ENCODE measurements at places on chromosomes 5 and 9.

GRCh38 chr5:150107909-150108447 lies 21.6 kb upstream of the CSF1R start:
- no peak for DNase-seq

DNA sequence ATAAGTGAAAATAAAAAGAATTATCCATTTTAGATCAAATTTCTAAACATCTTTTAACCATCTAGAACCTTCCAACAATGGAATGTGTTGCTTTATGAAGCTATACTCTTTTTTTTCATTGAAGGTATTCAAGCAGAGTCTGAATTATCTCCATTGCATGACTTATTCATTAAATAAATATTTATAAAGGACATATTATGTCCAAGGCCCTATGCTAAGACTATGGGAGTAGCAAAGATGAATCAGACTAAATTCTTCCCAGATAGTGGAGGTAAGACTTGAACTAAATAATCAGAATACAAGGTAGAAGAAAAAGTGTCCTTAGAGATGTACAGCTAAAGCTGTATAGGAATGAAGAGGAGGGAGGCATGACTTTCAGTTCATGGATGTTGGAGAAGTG lies 215.5 kb upstream of the RGMB start:
- DNase-seq, result no peak

GRCh38 chr5:151745071-151745705 lies 13.2 kb downstream of the ATOX1 start:
- DNase-seq, result no peak

DNA sequence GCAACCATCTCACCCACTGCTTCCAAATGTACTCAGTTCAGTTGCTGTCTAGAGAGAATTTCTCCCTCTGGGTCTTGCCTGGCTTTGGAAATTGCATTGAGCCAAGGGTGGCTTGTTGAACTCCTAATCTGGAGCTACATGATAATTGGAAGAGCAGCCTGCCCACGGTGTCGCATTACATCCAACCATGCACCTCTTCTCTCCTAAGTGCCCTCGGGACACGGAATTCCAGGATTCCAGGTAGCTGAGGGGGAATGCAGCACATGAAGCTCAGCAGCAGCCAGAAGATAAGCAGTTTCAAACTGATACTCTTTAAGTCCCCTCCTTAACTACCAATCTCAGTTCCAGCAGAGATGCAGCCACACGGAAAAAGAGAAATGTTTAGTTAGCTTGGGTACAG lies 509.4 kb upstream of the KLF4 start:
- DNase-seq, result no peak

DNA sequence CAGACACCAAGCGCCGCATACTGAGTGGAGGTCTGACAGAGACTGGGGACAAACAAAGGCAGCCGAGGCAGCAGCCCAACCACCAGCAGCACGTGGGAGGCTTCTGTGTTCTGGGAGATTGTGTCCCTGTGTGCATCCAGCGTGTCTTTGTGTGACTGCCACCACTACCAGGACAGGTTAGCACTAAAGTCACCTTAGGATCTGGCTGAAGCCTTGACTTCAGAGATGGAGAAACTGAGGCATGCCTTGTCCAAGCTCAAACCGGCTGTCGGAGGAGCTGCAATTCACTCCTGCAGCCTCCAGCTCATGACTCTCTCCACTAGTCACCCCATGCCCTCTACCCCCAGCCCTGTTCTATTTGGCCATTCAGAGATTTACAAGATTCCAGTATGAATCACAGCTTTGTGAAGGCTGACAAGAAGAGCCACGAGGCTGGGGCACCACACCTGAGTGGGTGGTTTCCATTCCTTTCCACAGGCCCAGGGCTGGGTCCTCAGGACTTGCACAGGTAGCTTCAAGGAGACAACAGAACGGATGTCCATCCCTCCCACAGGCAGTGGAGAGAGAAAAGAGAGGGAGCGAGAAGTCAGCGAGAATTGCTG lies 69.3 kb downstream of the SHB start:
- no peak for DNase-seq

DNA sequence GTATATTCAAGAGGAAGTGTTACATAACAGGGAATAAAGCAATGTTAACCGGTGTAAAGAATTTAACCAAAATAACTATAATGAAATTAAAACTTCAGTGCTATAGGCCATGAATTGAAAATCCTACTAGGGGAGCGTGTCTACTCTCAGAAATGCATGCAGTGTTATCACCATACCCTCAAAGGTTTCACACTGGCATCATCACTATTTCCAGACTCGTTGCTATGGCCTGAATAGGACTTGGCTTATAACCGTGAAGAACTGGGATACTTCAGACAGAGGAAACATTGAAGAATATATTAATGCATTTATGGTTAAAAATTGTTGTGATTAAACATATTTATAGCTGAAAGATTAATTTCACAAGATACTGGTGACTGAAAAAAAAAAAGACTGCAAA lies 154.9 kb downstream of the EPB41L4A start:
- DNase-seq, result no peak

- DNase-seq, result no peak
These were observed 95.5 kb downstream of the PAX5 start for GRCh38 chr9:36938617-36939016.

DNA sequence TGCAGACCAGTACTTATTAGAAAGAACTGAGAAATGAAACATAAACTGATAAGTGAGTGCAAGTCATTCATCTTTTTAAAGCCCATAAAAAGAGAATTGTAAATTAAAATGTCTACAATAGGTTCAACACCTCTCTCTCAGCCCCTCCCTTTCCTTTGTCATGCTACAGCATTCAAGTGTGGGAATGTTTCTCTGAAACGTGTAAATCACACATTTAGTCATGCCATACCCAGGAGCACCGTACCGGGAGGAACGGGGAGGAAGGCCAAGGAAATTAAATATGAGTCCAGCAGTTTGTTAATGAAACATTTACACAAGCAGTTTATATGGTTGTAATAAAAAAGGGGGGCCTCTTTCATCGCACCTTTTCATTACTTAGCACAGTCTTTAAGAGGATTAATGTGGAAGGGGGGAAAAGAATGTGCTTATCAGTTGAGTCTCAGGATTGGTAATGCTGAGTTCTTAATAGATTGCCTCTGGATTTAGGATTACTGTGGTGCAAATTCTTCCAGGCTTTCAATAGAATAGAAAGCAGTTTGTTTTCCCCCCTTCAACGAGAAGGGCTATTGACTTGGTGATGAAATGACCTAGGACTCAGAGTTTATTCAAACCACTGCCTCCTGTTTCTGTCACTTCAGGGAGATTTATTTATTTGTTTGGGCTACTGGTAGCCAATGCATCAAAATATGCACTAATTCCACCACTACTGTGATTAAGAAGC lies 176.0 kb upstream of the ZNF608 start:
- no peak for DNase-seq

DNA sequence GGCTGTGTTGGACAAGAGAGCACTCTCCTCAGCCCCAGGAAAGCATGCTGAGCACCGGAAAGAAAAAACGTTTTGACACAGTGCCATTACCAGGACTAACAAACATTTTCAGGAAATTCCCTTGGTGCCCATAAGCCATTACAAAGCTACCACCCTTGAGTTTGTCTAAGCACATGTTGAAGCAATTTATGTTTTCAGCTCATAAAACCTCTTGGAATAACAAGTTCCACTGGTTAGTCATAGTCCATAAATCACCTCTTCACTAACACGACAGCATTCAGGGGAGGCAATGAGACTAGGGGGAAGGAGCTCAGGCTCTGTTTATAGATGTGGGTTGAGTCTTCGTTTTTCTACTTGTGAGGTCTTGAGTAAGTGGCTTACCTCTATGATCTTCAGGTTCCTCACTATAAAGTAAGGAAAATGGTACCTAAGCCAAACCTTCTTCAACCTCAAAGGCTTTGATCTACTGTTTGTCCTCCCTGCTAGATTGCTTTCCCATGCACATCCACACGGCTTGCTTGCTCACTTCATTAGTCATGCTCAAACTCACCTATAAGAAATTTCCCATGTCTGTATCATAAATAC lies 65.4 kb downstream of the DRD1 start:
- DNase-seq, result no peak

DNA sequence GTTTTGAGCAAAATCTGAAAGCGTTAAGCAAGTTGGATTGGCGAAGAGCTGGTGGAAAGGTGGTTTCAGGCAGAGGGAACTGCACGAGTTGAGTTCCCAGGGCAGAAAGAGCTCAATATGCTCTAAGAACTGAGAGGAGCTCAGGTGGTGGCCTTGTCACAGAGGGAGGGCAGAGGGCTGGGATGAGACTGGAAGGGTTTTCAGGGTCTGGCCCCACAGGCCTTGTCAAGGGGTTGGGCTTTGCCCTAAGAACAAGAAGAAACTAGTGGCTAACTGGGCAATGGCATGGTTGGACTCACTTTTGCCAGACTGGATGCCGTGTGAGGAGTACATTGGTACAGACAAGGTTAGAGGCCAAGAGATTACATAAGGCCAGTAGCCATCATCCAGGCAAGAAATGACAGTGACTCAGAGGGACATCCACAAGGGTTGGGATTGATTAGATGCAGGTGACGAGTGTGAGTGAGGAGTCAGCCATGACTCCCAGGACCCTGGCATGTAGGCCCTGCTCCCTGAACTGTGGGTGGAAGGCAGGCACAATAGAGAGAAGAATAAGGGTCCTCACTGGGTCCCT lies 75.1 kb upstream of the SMIM23 start:
- DNase-seq, result no peak

DNA sequence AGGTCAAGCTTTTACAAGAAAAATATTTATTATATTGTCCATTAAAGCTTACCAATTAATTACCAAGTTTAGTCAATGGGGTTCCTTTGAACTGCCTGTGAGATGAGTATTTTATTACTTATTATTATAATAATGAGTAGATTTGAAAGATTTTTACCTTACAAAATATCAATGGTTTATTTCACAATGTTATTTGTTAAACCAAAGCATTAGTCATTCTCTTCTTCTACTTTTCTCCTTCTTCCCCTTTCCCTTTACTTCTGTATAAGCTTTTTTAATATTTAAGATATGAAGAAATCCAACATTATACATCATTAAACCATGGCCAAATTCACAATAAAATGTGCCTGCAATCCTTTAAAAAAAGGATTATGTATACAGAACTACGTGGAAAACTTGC lies 369.5 kb downstream of the ARL15 start:
- DNase-seq, result no peak

- no peak for DNase-seq
These were observed 69.4 kb upstream of the FBXL17 start for GRCh38 chr5:108451269-108451668.

- no peak for DNase-seq
These were observed 256.4 kb downstream of the EBF1 start for GRCh38 chr5:158843305-158843704.

DNA sequence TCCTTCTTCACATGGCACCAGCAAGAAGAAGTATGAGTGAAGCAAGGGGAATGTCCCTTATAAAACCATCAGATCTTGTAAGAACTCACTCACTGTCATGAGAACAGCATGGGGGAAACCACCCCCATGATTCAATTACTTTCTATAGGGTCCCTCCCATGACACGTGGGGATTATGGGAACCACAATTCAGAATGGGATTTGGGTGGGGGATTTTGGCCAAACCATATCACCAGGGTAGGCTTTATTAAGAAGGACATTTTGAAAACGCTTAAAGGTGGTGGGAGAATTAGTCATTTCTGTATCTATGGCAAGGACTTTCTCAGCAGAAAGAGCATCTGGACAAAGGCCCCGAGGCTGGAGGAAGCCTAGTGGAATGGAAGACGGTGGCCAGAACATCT lies 100.2 kb upstream of the ADAMTS16 start:
- DNase-seq, result no peak

- no peak for DNase-seq
These were observed 379.0 kb upstream of the SLC30A5 start for GRCh38 chr5:68714810-68715209.

DNA sequence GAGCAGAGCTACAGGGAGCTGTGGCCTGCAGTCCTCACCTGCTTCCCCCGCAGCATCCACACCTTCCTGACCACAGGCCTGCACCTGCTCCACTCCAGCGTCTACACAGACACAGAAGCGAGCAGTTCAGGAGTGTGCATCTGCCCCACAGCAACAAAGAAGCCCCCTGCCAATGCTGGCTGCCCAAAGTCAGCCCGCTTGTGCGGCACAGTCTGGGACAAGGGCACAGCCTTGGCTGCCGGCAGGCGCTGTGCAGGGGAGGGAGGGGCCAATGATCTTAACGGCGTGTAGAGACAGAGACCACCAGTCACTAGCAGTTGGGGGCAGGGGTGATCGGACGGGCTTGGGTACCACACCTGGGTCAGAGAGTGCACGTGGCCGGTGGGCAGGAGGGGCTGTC lies 6.6 kb downstream of the BRD9 start:
- no peak for DNase-seq

DNA sequence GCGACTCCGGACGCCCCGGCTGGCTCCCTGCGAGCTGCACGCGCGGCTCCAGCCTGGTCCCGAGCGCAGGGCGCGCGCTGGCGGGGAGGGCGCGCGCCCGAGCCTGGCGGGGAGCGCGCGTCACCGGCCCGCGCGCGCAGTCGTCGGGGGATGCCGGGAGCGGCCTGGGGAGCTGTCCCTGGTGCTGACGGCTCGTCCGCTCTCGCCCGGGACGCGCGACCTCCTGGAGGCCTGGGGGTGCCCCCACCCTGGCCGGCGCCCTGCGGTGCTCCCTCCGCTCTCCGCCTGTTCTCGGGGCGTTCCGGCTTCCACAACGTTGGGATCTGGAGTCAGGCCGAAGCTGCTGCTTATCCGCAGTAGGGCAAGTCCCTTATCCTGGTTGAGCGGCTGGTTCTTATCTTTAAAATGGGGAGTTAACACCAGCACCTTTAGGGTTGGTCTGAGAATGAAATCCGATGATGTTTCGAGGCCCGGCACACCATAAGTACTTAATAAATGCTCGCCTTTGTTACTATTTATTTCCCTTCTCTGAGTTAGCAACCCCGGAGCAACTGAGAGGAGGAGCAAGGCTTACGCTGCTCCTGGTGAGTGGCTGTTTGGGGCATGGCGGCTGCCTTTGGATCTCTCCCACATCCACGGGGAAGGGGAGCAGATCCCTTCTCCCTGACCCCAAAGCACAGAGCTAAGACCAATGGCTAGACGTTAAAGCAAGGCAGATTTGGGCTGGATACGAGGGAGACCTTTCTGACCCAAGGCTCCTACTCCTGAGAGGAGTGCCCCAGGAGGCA lies at the start of gene FAM163B:
Gene FAM163B, minus strand, starts transcription at position 79 of the 788 bp plus-strand sequence. CDS start 29,166 bp downstream, outside the sequence.
- no peak for DNase-seq

DNA sequence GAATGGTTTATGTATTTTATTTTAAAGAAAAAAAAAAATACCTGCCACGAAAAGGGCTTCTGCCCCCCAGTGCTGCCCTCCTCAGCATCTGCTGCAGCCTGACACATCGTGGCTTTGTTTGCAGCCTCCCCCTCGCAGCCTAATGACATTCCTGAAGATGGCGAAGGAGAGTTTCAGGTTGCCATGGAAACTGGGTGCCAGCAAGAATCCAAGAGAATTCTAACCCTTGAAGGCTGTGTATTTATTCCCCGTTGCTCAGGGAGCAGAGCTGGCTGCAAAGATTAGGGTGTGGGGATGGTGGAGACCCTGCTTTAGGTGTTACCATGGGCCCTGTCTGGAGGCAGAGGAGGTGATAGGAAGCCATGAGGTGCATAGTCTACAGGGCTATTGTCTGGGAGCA lies 126.6 kb downstream of the NSG2 start:
- DNase-seq, result peak; percentile 30

- DNase-seq, result no peak
These were observed 47.5 kb downstream of the TMEM245 start for GRCh38 chr9:109072133-109072692.
